ENCODE measurements at places on chromosomes 12 and 14.
A peak's percentile ranks its signal among the peaks of the same experiment; 100 is the strongest.

DNA sequence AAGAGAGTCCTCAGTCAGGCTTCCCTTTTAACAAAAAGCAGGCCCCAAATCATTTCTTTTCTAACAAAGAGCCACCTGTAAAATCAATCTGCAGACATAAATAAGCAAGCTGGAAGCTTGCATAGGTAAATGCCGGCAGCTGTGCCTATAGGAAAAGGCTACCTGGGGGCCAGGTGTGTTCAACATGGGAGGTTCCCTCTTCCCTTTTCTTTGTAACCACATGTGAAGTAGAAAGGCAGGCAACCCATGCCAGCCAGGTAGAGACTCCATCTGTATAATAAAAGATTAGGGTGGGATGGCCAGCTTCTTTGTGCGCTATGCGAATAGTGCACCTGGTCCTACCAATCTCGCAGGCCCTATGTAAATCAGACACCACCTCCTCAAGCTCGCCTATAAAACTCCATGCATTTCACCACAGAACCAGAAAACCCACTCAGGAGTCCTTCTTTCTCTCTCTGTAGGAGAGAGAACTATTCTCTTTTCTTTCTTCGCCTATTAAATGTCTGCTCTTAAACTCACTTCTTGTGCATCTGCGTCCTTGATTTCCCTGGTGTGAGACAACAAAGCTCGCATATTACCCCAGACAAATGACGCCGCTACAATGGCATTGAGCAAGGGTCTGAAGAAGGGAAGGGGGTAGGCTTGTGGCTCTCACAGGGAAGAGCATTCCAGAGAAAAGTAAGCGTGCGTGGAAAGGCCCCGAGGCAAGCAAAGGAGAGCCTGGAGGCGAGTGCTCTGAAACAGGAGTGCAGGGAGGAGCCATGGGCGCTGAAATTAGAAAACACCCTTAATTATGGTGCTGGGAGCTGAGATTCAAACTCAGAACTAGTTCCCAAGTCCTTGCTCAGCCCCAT, 67.2 kb downstream of the TTC9 start:
- peak; percentile 62 for DNase-seq

DNA sequence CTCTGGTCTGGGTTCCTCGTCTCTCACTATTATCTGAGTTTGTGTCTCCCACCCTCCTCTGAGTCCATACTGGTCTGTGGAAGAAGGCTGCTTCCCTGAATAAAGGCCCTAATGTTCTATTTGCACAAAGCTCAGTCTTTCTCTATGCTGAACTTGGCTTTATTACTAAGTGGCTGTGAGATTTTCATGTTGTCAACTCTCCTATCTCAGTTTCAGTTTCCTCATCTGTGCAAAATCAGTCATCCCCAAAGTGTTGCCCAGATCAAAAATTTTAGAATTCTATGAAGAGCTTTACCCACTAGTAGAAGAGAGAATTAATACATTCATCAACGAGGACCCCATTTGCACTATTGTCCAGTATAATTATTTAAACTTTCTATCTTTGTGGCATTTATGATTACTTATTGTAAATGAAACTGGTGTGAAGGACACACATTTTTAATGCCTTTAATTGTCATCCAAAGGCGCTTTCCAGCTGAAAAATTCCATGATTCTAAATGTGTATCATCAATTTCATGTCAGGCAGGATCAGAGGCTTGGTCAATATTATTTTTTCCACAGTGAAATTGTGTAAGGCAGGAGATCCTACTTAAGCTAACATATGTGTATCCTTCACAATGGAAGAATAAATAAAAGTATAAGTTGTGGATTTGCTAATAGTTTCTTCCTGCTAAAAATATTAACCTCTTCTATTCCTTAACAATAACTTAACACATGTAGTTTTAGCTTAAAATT, 79.1 kb upstream of the EEA1 start:
- no peak for DNase-seq

DNA sequence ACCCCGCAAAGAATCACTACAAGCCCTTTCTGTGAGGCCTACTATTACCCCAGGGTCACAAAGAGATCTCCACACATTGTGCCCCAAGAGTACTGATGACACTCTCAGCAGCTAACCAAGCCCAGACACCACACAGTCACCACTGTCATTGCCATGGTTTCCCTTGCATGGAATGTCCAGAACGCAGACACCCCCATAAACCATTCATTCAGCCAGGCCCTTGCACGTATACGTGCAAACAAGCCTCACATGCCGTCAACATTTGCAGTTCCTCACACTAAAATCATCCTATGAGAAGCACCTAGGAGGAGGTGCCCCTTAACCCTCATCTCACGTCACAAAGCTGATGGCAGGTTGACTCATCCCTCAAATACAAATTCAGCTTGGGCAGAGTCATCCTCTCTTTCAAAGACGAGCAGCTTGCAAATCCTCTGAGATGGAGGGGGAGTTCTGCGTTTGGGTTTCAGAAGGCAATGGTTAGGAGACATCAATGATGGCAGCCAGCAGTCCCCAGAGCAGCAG, 17.1 kb upstream of the KRT77 start:
- no peak for DNase-seq

DNA sequence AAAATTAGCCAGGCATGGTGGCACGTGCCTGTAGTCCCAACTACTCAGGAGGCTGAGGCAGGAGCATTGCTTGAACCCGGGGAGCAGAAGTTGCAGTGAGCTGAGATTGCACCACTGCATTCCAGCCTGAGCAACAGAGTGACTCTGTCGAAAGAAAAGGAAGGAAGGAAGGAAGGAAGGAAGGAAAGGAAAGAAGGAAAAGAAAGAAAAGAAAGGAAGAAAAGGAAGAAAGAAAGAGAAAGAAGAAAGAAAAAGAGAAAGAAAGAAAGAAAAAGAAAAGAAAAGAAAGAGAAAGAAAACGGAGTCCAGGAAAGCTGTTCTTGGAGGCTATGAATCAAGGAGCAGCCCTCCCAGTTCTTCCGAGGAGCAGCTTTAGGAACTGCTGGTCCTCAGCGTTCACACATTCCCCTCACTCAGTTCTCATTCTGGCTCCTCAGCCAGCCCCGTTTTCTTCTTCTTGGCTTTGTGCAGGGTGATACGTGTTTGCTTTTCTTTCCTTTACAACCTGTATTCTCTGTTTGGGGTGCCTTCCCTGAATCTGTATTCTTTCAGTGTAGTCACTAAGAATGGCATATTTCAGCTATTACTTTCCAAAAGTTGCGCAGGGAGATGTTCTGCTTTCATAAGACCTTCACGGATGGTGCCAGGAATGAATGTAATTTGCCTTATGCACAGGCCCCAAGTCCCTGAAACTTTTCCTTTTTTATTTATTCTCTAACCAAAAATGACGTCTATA, 12.2 kb downstream of the FBXL14 start:
- no peak for DNase-seq

- no peak for DNase-seq
Measured at GRCh38 chr14:85217412-85217811, 312.5 kb upstream of the FLRT2 start.

GRCh38 chr12:115755061-115755724, 522.3 kb downstream of the MED13L start:
- peak; percentile 29 for DNase-seq

DNA sequence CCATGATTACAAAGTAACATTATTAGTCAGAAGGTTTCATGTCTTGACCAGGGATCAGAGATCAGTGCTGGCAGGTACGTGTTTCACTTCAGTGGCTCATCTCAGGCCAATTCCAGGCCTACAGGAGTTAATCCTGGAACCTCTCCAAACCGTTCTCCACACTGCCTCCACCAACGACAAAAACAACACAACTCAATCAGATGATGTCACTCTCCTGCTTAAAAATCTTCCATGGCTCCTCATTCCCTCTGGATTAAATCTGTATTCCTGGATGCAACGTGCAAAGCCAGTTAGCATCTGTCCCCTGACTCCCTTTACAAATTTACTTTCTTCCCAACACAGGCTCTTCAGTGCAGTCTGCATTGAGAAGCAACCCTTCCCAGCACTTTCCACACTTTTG, 34.3 kb upstream of the TXNRD1 start:
- DNase-seq, result no peak

DNA sequence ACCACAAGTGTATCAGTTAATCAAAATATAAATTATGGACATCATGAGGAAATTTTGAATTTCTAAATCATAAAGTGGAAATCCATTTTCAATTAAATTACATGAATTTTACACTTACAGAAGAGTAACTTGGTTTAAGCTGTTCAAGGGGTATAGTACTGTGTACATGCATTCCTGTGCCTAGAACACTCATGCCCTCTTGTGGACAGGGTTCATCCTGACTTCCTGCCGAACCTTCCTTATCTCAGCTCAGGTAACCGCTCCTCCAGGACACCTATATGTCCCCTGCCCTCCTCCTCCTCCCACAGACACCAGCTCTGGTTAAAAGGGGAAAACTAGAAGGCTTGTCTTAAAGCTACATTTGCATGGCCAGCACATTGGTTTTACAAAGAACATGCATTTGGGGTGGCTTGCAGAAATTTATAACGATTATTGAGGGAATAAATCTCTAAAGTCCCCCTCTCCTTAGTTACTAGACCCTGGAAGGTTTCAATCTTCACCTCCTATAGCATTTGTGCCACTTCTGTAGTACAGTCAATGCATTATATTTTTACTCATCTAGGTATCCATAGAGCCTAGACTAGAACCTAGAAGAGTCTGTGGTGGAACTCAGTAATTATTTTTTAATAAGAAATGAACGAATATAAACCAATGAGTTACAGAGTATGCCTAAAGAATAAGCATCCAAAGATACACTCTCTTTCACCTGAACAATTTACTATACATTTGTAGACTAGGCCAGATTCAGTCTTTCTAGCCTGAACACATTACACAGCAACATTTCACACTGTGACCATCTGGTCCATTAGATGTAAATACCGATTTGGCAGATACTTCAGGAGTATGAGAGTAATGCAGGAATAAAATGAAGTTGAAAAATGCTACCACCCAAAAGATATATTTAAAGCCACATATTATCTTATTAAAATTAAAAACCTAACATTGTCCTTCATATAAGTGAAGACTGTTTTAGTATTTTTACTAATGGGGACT, 345.6 kb downstream of the PAWR start:
- no peak for DNase-seq

- DNase-seq, result no peak
Measured at GRCh38 chr12:105459760-105460330, 129.4 kb downstream of the C12orf75 start.

GRCh38 chr14:61568572-61569011, 126.7 kb upstream of the HIF1A start:
- DNase-seq, result peak; percentile 69

DNA sequence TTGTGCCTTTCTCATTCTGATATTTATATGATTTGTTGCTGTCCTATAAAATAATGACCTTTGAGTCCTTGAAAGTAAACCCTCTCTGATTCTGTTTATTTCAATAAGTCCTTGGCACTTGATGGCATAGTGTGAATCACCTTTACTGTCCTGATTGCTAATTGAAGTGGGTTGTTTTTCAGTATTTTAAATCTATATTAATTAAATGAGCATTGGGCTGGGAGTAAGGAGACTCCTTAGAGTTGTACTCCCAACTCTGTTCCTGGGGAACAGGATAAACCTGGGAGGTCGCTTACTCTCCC, 235.7 kb downstream of the EGLN3 start:
- DNase-seq, result no peak

GRCh38 chr14:60848066-60848465, 113.5 kb downstream of the MNAT1 start:
- no peak for DNase-seq

GRCh38 chr14:31942166-31942841, 134.8 kb upstream of the ARHGAP5 start:
- no peak for DNase-seq

GRCh38 chr14:100532154-100532861, 54.9 kb downstream of the BEGAIN start:
- no peak for DNase-seq

DNA sequence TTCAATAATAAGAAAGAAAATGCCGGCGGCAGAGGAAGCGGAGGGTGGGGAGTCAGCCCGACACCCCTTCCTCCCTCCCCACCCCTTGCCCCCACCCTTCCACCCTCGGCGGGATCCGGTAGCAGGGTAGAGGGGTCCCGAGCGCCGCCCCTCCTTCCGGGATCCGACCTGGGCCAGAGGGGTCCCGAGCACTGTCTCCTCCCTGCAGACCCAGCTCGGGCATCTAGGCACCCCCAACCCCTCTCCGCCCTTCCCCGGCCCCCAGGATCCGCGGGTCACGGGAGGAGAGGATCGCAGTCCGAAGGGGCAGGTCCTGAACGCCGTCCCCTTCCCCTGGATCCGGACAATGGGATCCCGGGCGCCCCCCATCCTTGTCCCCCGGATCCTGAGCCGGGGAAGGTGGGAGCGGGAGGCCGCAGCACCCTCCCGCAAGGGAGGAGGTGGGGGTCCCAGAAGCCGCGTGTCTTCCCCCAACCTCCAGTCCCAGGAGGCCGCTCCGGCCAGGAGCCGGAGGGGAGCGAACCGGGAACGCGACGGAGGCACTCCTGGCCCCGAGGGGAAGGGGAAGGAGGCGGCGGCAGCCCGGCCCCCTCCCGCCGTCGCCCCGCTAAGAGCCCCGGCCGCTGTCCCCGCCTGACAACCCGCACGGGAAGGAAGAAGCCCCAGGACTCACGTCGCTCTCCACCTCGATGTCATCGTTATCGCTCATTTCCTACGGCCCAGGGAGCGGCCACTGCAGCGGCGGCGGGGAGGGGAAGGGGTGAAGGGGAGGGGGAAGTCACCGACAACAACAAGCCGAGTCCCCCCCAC, 481 bp downstream of the MAX start:
- no peak for DNase-seq

DNA sequence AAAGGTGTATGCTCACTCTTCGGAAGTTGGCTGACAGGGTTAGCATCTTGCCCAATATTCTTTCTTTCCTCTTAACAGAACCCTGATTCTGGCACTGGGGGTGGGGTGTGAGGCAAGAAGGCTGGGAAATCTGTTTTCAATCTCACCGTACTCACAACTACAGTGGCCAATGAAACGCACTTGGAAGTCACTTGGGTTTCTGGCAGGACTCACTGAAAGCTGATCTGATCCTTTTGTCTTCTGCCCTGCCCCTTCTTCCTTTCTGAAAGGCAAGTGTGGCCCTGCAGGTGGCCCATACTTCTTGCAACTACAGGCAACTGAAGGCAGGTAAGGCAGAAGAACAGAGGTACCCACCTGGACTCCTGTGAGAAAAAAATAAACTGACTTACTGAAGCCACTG, 106.9 kb downstream of the STXBP6 start:
- peak; percentile 98 for DNase-seq

DNA sequence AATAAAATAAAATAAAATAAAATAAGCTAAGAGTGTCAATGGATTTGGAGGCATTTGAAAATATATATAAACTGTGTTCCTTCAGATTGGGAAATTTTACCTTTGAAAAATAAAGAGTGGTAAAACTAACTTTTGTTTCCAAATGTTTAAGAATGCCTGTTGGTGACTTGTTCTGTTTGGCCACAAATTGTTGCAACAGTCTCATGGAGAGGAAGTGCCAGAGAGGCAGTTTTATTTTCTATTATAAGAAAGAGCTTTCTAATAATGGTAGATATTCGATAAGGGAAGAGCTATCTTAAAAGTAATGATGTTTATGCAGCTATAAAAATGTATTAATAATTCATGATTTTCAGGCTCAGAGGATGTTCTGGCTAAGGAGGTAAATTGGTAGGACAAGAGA, 68.8 kb upstream of the MDGA2 start:
- DNase-seq, result no peak

DNA sequence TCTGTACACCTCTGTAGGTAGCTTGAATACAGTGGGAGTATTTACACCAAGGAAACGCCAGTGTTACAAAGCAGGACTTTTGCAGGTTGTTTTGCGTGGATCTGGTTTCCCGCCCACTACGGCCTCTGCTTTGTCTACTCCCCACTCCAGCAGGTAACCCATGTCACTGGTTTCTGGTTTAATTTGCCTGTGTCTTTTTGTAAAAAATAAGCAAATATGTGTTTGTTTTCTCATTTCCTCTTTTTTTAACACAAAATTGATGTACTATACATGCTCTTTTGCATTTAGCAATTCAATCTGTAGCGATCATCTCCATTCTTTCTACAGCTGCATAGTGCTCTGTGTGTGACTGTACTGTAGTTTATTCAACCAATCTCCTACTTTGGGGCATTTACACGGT, 43.4 kb upstream of the SCN8A start:
- no peak for DNase-seq
